ENCODE measurements at places on chromosomes 16 and 17. TPM values are rescaled to one million over a fixed set of nuclear protein-coding genes. Genes with fewer than 3 reads are reported as not detected.

DNA sequence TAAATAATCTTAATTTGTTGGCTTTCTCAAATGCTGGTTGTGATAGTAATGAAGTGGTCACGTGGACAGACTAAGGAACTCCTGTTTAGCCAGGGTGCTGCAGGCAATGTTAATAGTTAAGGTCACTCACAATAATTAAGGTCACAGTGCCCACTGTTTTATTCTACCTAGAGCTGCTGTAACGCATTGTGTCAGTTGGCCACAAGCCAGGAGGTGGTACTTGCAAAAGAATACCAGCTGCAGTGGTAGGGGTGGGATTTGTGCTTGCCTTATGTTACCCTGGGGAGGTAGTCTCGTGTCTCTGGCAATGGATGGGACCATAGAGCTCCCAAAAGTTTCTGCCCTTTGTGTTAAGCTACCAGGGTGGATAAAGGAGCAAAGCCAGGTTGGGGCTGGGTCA is 969.1 kb upstream of the CDH8 start:
- no peaks in the 10 kb centered on the region for H3K36me3 ChIP-seq
- H3K4me1 ChIP-seq = no peaks in the 10 kb centered on the region
- no peak overlapping the region for H3K27ac ChIP-seq
- DNase-seq = no peak

- no peaks in the 10 kb centered on the region for H3K27me3 ChIP-seq
- no peak overlapping the region for H3K27ac ChIP-seq
- H3K4me3 ChIP-seq = no peak overlapping the region
These were observed 48.7 kb upstream of the GSE1 start for GRCh38 chr16:85564277-85565051.

C17orf78 gene
- total RNA-seq = not detected

- no peak overlapping the region for H3K4me3 ChIP-seq
- peak overlapping the region; percentile 23 for H3K27ac ChIP-seq
- H3K4me1 ChIP-seq = peaks cover 20% of the 10 kb centered on the region
- no peaks in the 10 kb centered on the region for H3K27me3 ChIP-seq
These were observed 44.0 kb upstream of the PABPN1L start for GRCh38 chr16:88910284-88911135.

DNA sequence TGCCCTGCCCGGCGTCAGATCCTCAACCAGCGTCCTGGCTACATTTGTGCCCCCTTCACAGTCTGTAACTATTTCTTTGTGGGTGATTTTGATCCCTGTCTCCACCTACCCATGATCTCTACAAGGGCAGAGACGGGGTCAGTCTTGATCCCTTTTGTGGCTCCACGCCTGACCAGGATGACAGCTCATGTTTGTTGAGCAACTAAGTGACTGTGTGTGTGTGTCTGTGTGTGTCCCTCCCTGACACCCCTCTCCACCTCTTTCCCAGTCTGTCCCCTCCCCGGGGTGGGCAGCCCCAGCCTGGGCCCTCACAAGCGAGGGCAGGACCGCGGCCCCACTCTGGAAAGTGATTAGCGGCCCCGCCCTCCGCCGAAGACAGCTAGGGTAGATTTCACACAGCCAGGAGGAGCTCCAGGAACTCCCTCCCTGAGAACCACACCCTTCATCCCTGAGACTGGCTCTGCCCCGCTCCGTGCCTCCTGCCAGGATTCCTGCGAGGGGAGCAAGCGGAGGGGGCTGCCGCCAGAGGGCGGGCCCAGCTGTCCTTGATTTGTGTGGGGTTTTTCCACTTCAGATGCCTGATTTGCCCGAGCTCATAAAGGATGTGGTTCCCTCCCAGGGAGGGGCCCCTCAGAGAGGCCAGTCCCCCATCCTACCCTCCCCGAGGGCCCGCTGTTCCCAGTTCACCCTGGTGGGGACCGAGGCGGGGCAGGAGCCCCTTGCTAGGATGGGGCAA is 5.3 kb upstream of the HS3ST6 start:
- H3K27ac ChIP-seq = no peak overlapping the region
- no peaks in the 10 kb centered on the region for H3K36me3 ChIP-seq
- peaks cover 9% of the 10 kb centered on the region for H3K27me3 ChIP-seq
- DNase-seq = no peak
- H3K4me1 ChIP-seq = no peaks in the 10 kb centered on the region

GRCh38 chr16:31242206-31242605 is 17.6 kb upstream of the ITGAM start:
- H3K27ac ChIP-seq = no peak overlapping the region
- no peaks in the 10 kb centered on the region for H3K4me1 ChIP-seq
- no peaks in the 10 kb centered on the region for H3K36me3 ChIP-seq
- H3K27me3 ChIP-seq = no peaks in the 10 kb centered on the region

HOXB7 gene
- total RNA-seq = 0.46 TPM

- no peaks in the 10 kb centered on the region for H3K4me1 ChIP-seq
- H3K36me3 ChIP-seq = peaks cover 12% of the 10 kb centered on the region
- no peak for DNase-seq
These were observed 143.3 kb downstream of the AATF start for GRCh38 chr17:37092071-37092470.

GRCh38 chr17:6346986-6347385 is 87.9 kb downstream of the AIPL1 start:
- H3K36me3 ChIP-seq = no peaks in the 10 kb centered on the region
- H3K4me1 ChIP-seq = no peaks in the 10 kb centered on the region
- DNase-seq = no peak
- no peak overlapping the region for H3K27ac ChIP-seq
- H3K4me3 ChIP-seq = no peak overlapping the region
- no peaks in the 10 kb centered on the region for H3K27me3 ChIP-seq

- DNase-seq = no peak
- H3K4me1 ChIP-seq = no peaks in the 10 kb centered on the region
- H3K36me3 ChIP-seq = no peaks in the 10 kb centered on the region
- no peaks in the 10 kb centered on the region for H3K27me3 ChIP-seq
These were observed 237.3 kb upstream of the WSCD1 start for GRCh38 chr17:5832886-5833285.

DNA sequence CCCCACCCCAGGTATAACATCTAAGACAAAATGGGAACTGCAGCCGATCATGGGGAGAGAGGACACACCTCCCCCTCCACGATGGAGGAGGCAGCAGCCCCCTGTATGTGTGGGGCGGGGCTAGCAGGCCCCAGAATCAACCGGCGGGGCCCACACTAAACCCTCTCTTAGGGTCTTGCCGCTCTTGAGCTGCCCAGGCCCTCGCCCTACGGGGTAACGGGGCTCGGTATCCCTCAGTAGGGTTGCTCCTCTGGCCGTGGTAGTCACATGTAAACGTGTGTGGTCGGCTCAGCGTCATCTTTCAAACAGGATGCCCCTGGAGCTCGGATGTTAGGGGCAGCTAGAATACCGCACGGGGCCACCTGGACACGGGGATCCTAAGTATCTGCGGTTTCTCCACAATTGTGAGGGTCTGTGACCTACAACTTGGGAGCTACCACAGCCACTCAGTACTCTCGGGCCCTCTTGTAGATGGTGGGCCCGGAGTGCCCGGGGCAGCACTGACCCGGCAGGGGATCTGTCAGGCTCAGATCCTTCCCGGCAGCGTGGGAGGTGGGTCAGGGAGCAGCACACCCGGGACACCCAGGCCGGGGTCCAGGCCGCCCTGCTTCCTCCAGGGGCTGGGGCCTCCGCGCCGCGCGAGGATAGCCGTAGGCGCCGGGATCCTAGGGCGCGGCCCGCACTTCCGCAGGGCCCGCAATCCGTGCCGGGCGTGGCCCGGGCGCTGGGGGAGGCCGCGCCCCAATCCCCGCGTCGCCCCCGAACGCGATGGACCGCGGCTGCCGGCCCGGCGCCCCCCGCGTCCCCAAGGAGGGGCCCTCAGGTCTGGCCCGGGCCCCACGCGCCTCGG is 781 bp downstream of the ARHGDIA start:
- peak overlapping the region; percentile 82 for H3K4me3 ChIP-seq
- no peaks in the 10 kb centered on the region for H3K27me3 ChIP-seq
- peaks cover 43% of the 10 kb centered on the region for H3K4me1 ChIP-seq

GRCh38 chr16:28259091-28259780 is 33.1 kb upstream of the SBK1 start:
- no peak overlapping the region for H3K4me3 ChIP-seq
- H3K4me1 ChIP-seq = no peaks in the 10 kb centered on the region
- no peaks in the 10 kb centered on the region for H3K27me3 ChIP-seq
- no peak overlapping the region for H3K27ac ChIP-seq
